Stimulated activated CD8-positive, alpha-beta memory T cell treated with anti-CD3 and anti-CD28 coated beads, Interleukin-7, amount 100 ng/mL, for 24 hours (primary cell): ENCODE measurements at places on chromosomes 6 and 20.

- DNase-seq: no peak
These were observed 944.8 kb upstream of the CITED2 start for GRCh38 chr6:140319209-140319608.

- DNase-seq: no peak
These were observed 33.0 kb upstream of the CDH22 start for GRCh38 chr20:46341074-46342009.

DNA sequence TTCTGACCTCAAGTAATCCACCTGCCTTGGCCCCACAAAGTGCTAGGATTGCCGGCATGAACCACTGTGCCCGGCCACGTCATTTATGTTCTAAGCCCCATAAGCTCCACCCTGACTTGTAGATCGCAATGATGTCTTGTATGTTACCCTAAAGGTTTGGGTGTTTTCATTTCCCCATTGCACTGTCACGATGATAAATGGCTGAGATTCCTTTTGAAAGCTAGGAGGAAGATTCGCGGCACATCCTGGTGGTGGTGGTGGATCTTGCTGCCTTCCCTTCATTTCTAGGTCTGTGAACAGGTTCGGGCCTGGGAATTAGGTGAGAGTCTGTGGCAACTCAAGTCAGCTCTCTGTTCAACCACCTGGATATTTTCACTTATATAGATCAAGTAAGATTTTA, 28.3 kb downstream of the MUC22 start:
- no peak for DNase-seq

GRCh38 chr20:61661025-61661424, 404.7 kb downstream of the TAF4 start:
- no peak for DNase-seq

DNA sequence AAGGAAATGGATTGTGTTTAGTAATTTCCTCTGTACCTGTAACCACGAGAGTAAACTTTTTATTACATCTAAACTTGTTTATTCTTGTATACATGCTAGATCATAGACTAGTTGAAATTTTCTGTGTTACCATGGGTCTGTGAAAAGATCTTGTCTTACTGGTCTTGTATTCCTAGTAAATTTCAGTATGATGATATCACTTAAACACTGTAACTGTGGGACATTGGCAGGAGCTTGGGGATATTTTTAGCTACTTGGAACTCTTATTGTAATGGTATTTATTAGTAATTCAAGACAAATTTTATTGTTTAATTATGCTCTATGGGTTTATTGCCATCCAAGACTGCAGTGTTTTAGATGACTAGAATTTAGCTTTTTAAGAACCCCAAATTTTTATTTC, 25.9 kb upstream of the TULP4 start:
- no peak for DNase-seq
